Left hindlimb (tissue), 1 donor: ENCODE measurements at places on chromosomes 4 and X.

- no peak for DNase-seq
These were observed 17.2 kb downstream of the RHOH start for GRCh38 chr4:40214038-40214437.

GRCh38 chr4:152901205-152901604, 34.9 kb upstream of the FHDC1 start:
- DNase-seq, result no peak

DNA sequence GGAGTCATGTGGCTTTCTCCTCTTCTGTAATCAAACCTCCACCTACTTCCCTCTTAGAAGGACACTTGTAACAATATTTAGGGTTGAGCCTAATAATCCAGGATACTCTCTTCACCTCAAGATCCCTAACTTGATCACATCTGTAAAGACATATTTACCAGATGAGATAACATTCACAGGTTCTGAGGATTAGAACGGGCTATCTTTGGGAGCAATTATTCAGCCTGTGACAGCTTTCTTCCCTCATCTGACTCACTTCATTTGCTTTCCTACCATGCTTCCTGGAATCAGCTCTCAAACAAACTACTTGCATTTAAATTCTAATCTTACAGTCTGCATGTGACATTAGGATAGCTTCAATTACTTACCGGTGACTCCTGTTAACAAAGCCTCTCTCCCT, 133.5 kb upstream of the NDST3 start:
- DNase-seq, result no peak

- DNase-seq, result no peak
These were observed 12.4 kb downstream of the BOD1L1 start for GRCh38 chr4:13615161-13615560.

DNA sequence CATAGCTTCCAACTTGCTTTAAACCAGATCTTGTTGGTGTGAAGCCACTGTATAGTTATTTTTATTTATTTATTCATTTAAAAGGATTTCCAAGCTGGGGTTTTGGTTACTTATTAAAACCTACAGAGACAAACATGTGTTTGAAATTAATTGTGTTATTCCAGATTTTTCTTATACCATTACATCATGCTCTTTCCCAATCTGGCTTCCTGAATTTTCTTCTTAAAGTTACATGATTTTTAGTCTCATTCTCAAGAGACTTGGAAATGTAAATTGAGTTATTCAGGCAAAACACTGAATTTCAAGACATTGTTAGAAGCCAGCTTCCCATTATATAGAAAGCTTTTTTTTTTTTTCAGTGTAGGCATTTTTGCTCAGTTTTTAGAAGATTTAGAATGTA, 381.9 kb downstream of the IL1RAPL1 start:
- no peak for DNase-seq

- DNase-seq, result no peak
These were observed 210.4 kb downstream of the SPRY1 start for GRCh38 chr4:123606946-123607542.

- no peak for DNase-seq
These were observed 42.2 kb upstream of the DHRSX start for GRCh38 chrX:2542826-2543521.

GRCh38 chrX:47384502-47384901, 14.1 kb downstream of the ZNF157 start:
- no peak for DNase-seq

GRCh38 chr4:14387647-14388046, 614.6 kb upstream of the CPEB2 start:
- DNase-seq, result no peak

DNA sequence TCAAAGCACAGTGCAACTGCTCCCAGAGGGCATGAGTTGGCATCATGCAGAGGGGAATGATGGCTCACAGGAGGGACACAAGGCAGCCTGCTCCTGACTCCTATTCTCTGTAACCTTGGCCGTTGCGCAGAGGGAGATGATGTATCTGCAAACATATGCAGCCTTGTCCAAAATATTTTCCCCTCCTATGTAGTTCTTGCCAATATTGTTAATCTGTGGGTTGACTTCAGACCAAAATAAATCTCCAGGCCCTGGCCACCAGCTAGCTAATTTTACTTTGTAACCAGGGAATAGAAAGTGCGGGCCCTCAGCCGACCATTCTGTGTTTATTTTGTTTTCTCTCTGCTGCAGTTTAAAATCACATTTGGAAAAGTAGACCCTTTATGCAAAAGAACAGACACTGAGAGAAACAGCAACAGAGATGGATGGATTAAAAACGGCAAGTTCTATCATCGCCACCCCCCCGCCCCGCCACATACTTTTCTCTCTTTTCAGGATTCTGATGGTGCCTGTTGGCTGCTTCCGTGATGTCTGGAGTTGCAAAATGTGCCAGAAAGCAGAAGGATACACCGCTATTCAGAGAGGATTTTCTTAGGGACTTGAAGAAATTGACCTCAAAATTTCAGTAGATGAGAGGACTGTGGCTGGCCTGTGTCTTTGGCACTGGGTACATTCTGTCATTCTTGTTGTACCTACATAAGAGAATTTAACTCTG, 185.3 kb upstream of the BCOR start:
- DNase-seq, result peak; percentile 40

DNA sequence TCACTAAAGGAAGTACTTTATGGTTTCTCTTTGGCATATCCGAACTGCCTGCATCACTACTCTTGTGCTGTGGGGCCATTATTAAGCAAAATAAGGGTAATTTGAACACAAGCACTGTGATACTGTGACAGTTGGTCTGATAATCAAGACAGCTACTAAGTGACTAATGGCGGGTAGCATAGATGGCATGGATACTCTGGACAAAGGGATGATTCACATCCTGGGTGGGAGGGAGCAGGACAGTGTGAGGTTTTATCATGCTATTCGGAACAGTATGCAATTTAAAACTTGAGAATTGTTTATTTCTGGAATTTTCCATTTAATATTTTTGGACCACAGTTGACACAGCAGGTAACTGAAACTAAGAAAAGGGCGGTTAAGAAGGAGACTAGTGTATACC, 52.6 kb upstream of the CITED1 start:
- DNase-seq, result no peak

DNA sequence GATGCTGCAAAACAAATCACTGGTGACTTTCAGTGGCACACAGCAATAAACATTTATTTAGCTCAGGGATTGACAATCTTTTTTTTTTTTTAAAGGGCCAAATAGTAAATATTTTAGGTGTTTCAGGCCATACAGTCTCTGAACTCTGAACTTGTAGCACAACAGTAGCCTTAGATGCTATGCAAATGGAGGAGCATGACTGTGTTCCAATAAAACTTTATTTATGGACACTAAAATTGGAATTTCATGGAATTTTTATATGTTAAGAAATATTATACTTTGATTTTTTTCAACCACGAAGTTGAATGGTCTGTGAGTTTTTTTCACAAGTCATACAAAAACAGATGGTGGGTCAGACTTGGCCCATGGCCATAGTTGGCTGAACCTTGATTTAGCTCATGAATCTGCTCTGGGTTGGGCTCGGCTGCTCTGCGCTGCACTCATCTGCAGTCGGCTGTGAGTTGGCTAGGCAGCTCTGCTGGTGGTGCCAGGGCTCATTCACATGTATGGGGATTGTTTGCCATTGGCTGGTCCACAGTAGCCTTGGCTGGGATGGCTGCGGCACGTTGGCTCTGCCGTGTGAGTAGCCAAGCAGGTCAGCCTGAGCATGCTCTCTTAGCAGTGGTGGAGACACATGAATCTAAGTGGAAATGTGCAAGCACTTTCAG, 231.7 kb upstream of the PGRMC2 start:
- DNase-seq, result peak; percentile 70

- no peak for DNase-seq
These were observed 240.0 kb downstream of the BCOR start for GRCh38 chrX:39857780-39858179.

GRCh38 chrX:40831750-40832149, 96.4 kb upstream of the MED14 start:
- DNase-seq, result no peak

GRCh38 chrX:123993326-123993725, 31.8 kb downstream of the STAG2 start:
- DNase-seq, result no peak

DNA sequence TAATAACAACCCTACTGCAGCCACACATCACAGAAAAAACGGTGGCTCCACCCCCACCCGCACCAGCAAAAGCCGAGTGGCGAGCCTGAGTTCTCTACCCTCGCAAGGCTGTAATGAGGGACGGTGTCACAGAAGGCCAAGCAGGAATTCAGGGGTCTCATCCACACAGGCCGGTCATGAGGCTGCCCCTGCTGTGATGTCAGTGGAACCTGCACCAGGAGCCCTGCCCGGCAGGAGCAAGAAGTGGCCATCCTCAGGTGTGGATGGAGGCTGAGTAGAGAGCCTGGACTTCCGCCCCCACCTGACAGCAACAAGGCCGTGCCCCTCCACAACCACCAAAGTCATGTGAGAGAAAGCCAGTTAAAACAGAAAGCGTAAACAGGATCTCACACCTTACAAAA, 20.6 kb downstream of the LYAR start:
- no peak for DNase-seq

DNA sequence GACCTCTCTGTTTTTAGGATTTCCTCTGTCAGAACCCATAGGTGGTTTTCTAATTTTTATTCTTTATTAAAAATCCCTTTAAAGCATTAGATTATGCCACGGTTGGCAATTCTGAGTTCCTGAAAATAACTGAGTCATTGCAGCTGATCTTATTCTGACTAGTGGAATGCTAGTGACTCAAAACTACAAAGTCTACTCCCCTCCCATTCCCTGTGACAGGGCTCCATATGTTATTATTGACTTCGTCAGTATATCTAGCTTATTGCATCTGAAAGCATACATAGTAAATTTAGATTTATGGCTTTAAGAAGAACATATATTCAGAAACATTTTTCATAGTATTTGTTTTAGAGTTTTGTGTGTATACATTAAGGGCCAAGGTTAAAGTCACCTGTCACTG, 38.5 kb downstream of the HERC3 start:
- no peak for DNase-seq

- no peak for DNase-seq
These were observed 3.7 kb upstream of the BEX4 start for GRCh38 chrX:103211012-103211715.

DNA sequence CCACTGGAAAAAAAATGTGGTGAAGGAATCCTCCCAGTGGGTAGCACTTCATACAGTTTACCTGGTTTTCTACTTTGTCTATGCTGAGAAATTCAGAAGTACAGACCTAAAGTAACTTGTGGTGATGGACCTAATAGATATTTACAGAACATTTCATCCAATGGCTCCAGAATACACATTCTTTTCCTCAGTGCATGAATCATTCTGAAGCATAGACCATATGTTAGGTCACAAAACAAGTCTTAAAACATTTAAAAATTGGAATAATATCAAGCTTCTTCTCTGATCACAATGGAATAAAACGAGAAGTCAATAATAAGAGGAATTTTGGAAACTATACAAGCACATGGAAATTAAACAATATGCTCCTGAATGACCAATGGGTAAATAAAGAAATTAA, 450.1 kb upstream of the INTU start:
- no peak for DNase-seq

- DNase-seq, result no peak
These were observed 192.6 kb downstream of the PDGFC start for GRCh38 chr4:156779042-156779441.

- no peak for DNase-seq
These were observed 18.7 kb downstream of the TXLNG start for GRCh38 chrX:16804923-16805464.

GRCh38 chrX:69285881-69286564, 120.8 kb upstream of the PJA1 start:
- DNase-seq, result peak; percentile 81

GRCh38 chr4:63670735-63671134, 738.5 kb downstream of the TECRL start:
- DNase-seq, result no peak

DNA sequence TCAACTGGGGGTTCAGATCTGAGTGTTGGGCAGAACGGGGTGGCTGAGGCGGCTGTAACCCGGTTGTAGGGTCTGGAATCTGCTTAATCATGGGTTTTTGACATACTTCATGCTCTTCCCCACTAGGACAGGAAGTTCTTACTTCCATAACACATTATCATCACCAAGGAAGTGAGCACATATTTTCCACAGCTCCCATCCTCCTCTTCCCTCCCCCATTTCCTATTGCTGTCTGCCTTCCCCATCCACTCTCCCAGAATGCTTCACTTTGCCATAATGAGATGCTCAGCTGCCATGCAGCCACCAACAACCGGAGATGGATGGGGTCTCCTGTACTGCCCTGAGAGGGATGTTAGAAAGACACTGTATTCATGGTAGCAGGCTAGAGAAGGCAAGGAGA, 6.4 kb upstream of the DCUN1D4 start:
- DNase-seq, result no peak

DNA sequence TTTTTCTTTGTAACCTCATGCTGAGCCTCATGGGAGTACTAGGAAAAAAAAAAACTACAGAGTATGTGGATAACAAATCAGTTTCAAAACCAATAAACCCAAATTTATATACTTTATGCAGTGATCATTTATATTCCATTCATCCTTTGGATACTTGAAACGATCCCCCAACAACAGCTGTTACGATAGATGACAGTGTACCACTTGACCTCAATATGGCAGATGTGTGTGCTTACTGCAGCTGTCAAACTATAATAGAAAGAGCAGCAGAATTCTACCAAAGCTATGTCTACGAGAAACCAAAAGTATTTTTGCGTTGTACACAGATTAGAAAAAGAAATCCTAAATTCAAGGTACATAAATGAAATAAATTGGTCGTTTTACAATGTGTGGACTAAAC, 337.8 kb downstream of the PDGFC start:
- DNase-seq, result no peak

DNA sequence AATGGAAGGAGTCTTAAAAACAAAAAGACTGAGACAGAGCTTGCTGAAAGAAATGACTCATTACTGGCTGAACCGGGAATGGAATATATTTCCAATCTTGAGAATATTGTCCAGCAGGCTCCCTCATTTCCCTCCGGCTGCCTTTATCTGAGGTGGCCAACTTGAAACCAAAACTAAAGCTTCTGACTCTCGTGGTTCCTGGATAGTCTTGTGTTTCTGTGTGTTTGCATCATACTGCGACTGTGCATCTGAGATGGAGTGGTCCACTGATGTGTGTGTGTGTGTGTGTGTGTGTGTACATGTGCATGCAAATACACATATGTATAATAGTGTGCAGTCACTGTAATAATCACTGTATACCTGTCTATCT, 145.6 kb upstream of the SCML1 start:
- no peak for DNase-seq

GRCh38 chr4:129545599-129546278, 449.8 kb downstream of the C4orf33 start:
- no peak for DNase-seq

GRCh38 chrX:66635360-66635759, 3.5 kb downstream of the EDA2R start:
- no peak for DNase-seq

- DNase-seq, result no peak
These were observed 579 bp downstream of the IL3RA start for GRCh38 chrX:1336948-1337779.

DNA sequence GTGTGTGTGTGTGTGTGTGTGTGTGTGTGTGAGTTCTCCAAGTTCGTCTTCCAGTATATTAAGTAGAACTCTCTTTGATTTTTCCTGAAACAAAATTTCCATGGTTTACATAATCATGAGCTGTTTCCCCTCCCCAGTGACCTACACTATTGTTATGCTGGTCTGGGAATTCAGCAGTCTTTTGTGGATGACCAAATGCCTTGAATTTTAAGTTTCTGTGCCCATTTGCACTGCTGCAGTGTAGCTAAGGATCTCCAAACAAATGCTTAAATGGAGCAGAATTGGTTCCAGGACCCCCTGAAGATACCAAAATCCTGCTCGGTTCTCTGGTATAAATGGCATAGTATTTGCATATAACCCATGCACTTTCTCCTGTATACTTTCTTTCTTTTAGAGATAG, 77.2 kb upstream of the SLC34A2 start:
- no peak for DNase-seq

- no peak for DNase-seq
These were observed 198.7 kb downstream of the BCOR start for GRCh38 chrX:39899059-39899458.
